ENCODE measurements at places on chromosomes 16 and 17. TPM values are rescaled to one million over a fixed set of nuclear protein-coding genes. Genes with fewer than 3 reads are reported as not detected.
A peak's percentile ranks its signal among the peaks of the same experiment; 100 is the strongest.

BCAR1 gene
- 28.4 TPM for total RNA-seq

LRRC46 gene
- not detected for total RNA-seq

SYNGR3 gene
- total RNA-seq: 1.7 TPM

LGALS9 gene
- total RNA-seq: 10.5 TPM

LGALS9C gene
- total RNA-seq: not detected

GRCh38 chr16:89364606-89365005 is 125.8 kb downstream of the ANKRD11 start:
- no peak overlapping the region for H3K27ac ChIP-seq
- peaks cover 76% of the 10 kb centered on the region for H3K4me1 ChIP-seq
- no peak overlapping the region for H3K4me3 ChIP-seq
- DNase-seq: no peak
- no peaks in the 10 kb centered on the region for H3K27me3 ChIP-seq

DNA sequence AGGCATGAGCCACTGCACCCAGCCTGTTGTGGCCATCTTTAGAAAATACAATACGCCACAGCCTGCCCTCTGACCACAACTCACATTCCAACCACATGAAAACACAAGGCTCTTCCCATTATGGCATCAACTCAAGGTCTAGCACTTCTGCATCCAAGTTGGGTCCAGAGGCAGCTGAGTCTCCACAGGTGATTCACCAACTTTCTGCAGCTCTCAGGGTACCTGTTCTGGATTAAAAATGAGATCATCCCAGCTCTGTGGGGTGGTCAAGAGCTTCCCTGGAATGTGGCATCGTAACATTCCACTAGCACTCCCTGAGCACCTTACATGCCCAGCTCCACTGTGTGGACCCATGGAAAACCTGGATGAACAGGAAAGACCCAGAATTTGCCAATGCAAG is 9.9 kb upstream of the GUCY2D start:
- no peak overlapping the region for H3K27ac ChIP-seq
- DNase-seq: no peak
- peaks cover 22% of the 10 kb centered on the region for H3K4me1 ChIP-seq
- H3K36me3 ChIP-seq: no peaks in the 10 kb centered on the region
- no peak overlapping the region for H3K4me3 ChIP-seq
- H3K27me3 ChIP-seq: peaks cover 9% of the 10 kb centered on the region

- H3K4me3 ChIP-seq: no peak overlapping the region
- H3K4me1 ChIP-seq: peaks cover 14% of the 10 kb centered on the region
- no peaks in the 10 kb centered on the region for H3K27me3 ChIP-seq
- no peaks in the 10 kb centered on the region for H3K36me3 ChIP-seq
- H3K27ac ChIP-seq: no peak overlapping the region
- DNase-seq: no peak
These were observed 332.1 kb upstream of the DYNLRB2 start for GRCh38 chr16:80208743-80209142.

- H3K27me3 ChIP-seq: peaks cover 28% of the 10 kb centered on the region
- no peak overlapping the region for H3K27ac ChIP-seq
- H3K4me1 ChIP-seq: no peaks in the 10 kb centered on the region
- no peak for DNase-seq
- H3K36me3 ChIP-seq: no peaks in the 10 kb centered on the region
These were observed 2.3 kb upstream of the CCDC182 start for GRCh38 chr17:57747221-57748017.

GRCh38 chr17:21357281-21357680 is 18.9 kb upstream of the KCNJ12 start:
- H3K27ac ChIP-seq: no peak overlapping the region
- H3K36me3 ChIP-seq: no peaks in the 10 kb centered on the region
- H3K4me3 ChIP-seq: no peak overlapping the region
- DNase-seq: no peak
- peaks cover 12% of the 10 kb centered on the region for H3K4me1 ChIP-seq
- no peaks in the 10 kb centered on the region for H3K27me3 ChIP-seq

DNA sequence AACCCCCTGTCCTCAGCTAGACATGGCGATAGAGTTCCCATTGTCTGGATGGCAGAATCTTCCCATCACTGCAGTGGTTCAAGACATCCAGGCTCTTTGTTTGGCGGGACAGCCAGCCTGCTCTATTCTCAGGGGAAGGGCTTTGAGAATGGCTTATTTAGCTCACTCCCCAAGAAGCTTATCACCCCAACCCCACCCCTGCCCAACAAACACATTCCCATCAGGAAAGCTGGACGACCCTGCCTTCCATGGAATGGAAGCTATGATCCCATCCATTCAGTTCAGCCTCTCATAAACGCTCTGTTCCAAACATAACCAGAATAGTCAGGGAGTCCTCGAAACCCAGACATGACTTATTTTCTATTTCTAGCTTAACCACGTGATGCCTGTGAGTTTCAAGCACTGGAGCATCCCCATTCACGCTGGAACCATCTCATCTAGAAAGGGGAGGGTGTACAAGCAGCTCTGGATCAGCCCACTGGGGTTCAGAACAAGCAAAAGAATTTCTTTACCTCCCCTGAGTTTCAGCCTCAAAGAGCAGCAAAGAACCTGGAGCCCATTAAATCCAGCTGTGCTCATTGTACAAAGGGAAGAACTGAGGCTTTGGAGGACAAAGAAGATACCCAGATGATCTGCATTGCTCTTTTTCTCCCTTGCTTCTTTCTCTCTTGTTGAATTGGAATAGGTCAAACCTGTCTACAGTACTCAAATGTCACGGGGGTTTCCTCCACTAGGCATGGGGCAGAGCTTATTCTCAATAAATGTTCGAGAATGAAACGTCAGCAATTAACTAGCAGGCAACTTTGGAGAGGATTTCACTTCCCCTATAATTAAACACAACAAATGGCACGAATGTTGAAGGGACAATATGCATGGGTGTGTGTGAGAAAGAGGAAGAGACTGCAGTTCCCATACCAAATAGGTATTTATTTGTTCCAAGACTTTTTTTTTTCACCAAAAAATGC is 93.1 kb downstream of the XYLT1 start:
- no peaks in the 10 kb centered on the region for H3K36me3 ChIP-seq
- H3K27me3 ChIP-seq: no peaks in the 10 kb centered on the region
- H3K4me3 ChIP-seq: no peak overlapping the region

DNA sequence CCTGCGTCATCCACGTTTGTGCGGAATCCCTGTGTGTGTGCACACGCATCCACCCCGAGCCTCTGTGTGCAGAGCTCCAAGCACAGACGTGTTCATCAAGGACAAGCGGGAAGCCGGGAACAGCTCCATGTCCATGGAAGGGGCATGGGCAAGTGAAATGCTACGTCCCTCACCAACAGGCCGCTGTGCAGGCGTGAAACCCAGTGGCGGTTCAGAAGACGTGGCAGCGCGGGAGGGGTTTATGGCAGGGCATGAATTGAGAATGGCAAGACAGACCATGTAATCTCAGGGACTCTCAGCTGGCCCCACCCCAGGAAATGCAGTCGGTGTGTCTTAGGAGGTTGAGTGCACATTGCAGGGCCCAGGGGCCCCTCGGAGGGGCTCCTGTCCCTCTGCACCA is 52.7 kb downstream of the TBC1D16 start:
- no peak overlapping the region for H3K27ac ChIP-seq
- H3K4me1 ChIP-seq: peaks cover 33% of the 10 kb centered on the region
- no peaks in the 10 kb centered on the region for H3K36me3 ChIP-seq
- H3K27me3 ChIP-seq: no peaks in the 10 kb centered on the region

GRCh38 chr16:8892101-8892575 is 10.0 kb downstream of the LITAFD start:
- no peak overlapping the region for H3K27ac ChIP-seq
- no peaks in the 10 kb centered on the region for H3K27me3 ChIP-seq
- H3K4me1 ChIP-seq: no peaks in the 10 kb centered on the region
- no peak overlapping the region for H3K4me3 ChIP-seq
- no peak for DNase-seq
- H3K36me3 ChIP-seq: peaks cover 79% of the 10 kb centered on the region

- H3K4me3 ChIP-seq: no peak overlapping the region
- DNase-seq: peak; percentile 54
- H3K27ac ChIP-seq: no peak overlapping the region
- peaks cover 37% of the 10 kb centered on the region for H3K4me1 ChIP-seq
- peaks cover 34% of the 10 kb centered on the region for H3K27me3 ChIP-seq
These were observed 2.3 kb downstream of the RPRML start for GRCh38 chr17:46976626-46977270.

DNA sequence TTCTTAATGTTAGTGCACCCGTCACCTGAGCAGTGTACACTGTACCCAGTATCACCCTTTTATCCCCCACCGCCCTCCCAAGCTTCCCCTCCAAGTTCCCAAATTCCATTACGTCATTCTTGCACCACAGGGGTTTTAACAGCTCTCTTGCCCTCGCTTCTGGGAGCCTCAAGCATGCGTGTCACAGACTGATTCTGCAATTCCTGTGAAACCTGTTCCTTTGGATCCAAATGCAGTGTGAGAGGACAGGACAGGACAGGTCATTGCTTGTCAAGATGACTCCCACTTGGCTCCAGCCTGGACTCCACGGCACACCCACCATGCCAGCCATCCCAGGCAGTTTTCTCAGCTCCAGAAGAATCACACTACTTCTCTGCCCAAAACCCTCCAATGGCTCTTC is 44.1 kb downstream of the CYB5D2 start:
- peaks cover 45% of the 10 kb centered on the region for H3K36me3 ChIP-seq
- H3K27me3 ChIP-seq: no peaks in the 10 kb centered on the region
- peak; percentile 62 for DNase-seq
- peak overlapping the region; percentile 29 for H3K4me3 ChIP-seq
- peaks cover 25% of the 10 kb centered on the region for H3K4me1 ChIP-seq
- peak overlapping the region; percentile 84 for H3K27ac ChIP-seq

GRCh38 chr16:61128545-61129323 is 907.5 kb downstream of the CDH8 start:
- no peaks in the 10 kb centered on the region for H3K36me3 ChIP-seq
- H3K27me3 ChIP-seq: no peaks in the 10 kb centered on the region
- H3K4me3 ChIP-seq: no peak overlapping the region
- H3K27ac ChIP-seq: no peak overlapping the region

GRCh38 chr16:28905800-28906372 is 19.2 kb downstream of the RABEP2 start:
- H3K27me3 ChIP-seq: no peaks in the 10 kb centered on the region
- no peak for DNase-seq
- no peak overlapping the region for H3K4me3 ChIP-seq
- H3K27ac ChIP-seq: no peak overlapping the region
- H3K4me1 ChIP-seq: no peaks in the 10 kb centered on the region
- peaks cover 68% of the 10 kb centered on the region for H3K36me3 ChIP-seq

- H3K27ac ChIP-seq: peak overlapping the region; percentile 94
These were observed 219.5 kb downstream of the NTN1 start for GRCh38 chr17:9240659-9241370.

DNA sequence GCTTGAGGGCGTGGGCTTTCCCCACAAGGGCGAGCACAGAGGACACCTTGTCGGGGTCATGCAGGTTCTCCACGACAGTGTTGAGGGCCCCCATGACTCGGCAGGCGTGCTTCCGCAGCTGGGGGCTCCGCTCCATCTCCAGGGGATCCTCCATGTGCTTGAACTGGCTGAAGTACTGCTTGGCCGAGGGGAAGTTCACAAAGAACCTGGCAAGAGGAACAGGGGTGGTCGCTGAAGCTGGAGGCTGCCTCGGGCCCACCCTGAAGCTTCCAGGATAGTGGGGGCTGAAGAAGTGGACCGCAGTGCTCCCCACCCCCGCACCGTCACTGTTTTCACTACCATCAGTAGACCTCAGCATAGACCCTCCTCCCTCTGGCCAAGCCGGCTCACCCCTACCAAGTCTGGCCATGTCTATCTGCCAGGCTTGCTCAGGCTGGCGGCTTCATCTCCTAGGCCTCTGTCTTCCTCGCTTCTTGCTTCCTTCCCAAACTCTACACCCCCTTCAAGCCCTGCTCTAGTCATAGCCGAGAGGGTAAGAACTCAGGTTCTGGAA is 5.9 kb downstream of the CYGB start:
- H3K36me3 ChIP-seq: no peaks in the 10 kb centered on the region
- no peaks in the 10 kb centered on the region for H3K27me3 ChIP-seq
- peak overlapping the region; percentile 94 for H3K27ac ChIP-seq
- no peak overlapping the region for H3K4me3 ChIP-seq
- peaks cover 58% of the 10 kb centered on the region for H3K4me1 ChIP-seq

DNA sequence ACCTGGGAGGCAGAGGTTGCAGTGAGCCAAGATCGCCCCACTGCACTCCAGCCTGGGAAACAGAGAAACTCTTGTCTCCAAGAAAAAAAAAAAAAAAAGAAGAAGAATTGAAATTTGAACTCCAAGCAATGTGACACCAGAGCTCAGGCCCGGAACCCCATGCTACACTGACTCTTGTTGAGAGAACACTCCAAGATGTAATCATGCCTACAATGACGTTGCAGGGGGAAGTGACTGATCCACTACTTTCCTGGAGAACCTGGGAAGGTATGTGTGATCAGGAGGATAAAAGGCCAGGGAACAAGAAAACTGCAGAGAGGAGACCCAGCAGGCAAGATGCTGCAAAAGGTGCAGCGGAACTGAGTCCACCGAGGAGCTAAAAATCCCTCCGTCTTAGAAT is 57.9 kb downstream of the ADCY9 start:
- H3K27ac ChIP-seq: no peak overlapping the region
- no peaks in the 10 kb centered on the region for H3K36me3 ChIP-seq
- H3K27me3 ChIP-seq: no peaks in the 10 kb centered on the region

- peaks cover 57% of the 10 kb centered on the region for H3K4me1 ChIP-seq
- no peaks in the 10 kb centered on the region for H3K27me3 ChIP-seq
- H3K36me3 ChIP-seq: no peaks in the 10 kb centered on the region
- H3K27ac ChIP-seq: peak overlapping the region; percentile 74
- no peak overlapping the region for H3K4me3 ChIP-seq
- no peak for DNase-seq
These were observed 52.8 kb upstream of the TOB1 start for GRCh38 chr17:50918933-50919296.

DNA sequence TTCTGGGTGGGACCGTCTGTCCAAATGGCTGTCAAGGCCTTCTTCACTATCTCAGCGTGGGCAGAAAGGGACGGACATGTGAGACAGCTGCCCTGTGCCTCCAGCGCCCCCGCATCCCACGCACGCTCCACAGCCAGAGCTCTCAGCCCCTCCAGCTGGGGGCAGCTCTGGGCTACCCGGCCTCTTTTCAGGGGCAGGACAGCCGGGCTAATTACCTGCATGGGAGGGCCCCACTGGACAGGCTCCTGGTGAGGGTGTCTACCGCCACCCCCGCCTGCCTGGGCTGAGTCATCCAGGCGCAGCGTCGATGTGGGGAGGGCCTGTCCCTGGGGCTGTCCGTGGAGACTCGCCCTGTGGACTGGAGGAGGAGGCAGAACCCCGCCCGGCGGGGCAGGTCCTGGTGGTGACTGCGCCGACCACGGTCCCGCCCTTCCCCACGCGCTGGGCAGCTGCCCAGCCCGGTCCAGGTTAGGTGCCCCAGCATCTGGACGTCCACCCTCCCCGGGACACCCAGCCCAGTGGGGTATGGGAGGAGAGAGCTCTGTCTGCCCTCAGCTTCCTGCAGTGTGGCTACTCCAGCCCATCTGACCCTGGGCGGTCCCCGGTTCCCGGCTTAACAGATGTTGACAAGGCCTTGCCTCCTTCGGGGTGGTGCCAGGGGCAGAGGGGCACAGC is 5.9 kb upstream of the METRNL start:
- no peaks in the 10 kb centered on the region for H3K36me3 ChIP-seq
- no peaks in the 10 kb centered on the region for H3K27me3 ChIP-seq
- no peak for DNase-seq
- H3K27ac ChIP-seq: peak overlapping the region; percentile 15
- no peak overlapping the region for H3K4me3 ChIP-seq
- H3K4me1 ChIP-seq: peaks cover 35% of the 10 kb centered on the region
